Psoas muscle (tissue), 8 donors: ENCODE measurements at places on chromosomes 13 and 19.
A peak's percentile ranks its signal among the peaks of the same experiment; 100 is the strongest.

- no peak for DNase-seq
Measured at GRCh38 chr13:113327766-113328471, 30.9 kb downstream of the LAMP1 start.

DNA sequence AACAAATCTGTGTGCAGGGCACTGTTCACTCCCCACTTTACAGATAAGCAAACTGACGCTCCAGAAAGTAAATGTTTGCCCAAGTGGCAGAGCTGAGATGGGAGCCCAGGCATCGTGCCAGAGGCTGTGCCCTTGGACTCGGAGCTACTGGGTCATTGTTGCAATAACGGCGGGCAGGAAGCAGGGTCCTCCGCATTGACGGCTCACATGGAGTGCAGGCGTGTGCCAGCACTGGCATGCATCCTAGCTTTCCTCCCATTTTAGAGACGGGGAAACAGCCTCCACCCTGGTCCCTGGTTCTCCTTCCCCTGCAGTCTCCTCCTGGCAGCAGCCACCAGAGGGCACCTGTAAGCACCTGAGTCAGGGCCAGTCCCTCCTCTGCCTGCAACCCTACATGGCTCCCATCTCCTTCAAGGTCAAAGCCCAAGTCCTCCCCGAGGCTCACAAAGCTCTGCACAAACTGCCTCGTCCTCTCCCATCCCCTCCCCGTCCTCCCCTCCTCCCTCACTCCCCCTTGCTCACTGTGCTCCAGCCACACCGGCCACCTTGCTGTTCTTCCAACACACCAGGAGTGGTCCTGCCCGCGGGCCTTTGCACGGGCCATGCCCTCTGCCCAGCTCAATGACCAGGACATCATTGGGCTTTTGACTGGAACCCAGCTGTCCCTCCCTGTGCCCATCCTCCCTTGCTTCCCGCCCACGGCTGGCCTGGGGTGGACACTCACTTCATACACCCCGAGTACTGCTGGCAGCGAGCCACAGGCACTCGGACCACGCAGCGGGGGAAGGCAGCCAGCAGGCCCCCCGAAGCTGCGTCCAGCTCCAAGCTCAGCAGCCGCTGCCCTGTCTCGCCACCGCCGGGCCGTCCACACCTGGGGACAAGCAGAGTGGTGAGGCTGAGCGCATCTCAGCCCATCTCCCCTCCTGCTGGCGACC lies 7.7 kb upstream of the LRG1 start:
- DNase-seq, result no peak

DNA sequence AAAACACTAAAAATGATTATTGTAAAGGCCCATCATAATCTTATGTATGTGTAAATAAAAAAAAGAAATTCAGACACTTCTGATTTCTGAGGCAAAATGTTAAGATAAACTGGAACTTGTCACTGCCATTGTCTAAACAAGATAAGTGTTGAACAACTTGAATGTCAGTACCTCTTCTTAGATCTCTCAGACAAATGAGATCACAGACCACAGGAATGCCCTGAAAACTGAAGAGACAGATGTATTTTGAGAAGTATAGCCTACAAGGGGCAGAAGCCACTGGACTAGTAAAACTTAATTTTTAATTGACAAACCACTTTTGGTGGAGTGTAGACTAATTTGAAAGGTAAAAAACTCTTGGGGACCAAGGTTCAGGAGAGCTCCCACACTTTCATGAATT lies 375.5 kb upstream of the SLITRK5 start:
- DNase-seq, result no peak

DNA sequence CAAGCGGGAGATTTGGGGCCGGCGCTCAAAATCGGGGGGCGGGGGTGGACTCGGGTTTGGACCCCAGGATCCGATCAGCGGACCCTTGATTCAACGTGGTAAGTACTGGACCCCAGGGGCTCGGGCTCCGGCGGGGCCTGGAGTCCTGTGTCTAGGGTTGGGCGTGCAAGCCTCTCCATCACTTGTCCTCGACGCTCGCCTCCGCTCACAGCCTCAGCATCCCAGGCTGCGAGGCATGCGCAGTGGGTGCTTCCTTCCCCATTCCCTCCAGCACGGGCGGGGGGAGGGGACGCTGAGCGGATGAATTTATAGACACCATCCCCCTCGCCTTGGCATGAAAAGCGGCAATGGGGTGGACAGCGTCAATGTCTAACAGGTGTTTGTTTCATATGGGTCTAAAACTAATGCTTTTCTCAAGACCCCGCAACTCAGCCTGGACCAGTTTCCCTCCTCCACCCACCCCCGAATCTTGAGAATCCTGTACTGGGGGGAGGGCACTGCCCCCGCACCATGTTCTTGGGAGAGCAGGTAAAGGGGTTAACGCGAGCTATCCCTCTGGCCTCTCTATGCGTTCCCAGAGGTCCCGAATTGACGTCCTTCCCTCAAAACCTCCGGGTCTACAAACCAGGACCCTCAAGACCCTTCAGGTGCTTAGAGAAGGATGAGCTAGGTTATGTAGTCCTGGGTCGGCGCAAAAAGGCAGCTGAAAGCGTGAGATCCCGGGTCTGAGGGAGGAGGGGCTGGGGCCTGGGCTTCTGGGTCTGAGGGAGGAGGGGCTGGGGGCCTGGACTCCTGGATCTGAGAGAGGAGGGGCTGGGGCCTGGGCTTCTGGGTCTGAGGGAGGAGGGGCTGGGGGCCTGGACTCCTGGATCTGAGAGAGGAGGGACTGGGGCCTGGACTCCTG lies 579 bp downstream of the CPT1C start:
- DNase-seq, result peak; percentile 72

DNA sequence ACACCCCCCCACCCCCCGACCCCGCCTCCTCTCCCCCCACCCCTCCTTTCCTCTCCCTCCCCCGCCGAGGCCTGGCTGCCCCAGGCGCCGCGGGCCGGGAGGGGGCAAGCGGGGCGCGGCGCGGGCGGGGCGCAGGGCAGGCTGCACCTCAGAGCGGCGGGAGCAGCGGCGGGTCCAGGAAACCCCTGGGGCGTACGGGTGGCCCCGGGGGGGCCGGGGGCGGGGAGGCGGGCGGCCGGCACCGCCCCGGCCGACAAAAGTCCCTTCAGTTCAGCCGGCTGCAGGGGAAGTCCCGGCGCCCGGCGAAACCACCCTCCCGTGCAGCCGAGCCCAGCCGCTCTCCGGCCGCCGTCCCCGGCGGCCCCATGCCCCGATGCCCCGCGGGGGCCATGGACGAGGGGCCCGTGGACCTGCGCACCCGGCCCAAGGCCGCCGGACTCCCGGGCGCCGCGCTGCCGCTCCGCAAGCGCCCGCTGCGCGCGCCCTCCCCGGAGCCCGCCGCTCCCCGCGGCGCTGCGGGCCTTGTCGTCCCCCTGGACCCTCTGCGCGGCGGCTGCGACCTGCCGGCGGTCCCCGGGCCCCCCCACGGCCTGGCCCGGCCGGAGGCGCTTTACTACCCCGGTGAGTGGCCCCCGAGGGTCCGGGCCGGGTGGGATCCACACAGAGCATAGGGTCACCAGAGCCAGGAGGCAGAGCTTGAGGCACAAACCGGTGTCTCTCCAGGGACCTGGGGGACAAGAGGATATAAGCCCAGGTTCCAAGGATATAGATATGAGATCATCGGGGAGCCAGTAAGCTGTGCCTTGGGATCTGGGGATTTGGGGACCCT lies at the start of gene BCL3:
Gene BCL3, plus strand, starts transcription at position 283 of the 829 bp plus-strand sequence. Its CDS starts 83 bp downstream, at position 366.
- peak; percentile 84 for DNase-seq

DNA sequence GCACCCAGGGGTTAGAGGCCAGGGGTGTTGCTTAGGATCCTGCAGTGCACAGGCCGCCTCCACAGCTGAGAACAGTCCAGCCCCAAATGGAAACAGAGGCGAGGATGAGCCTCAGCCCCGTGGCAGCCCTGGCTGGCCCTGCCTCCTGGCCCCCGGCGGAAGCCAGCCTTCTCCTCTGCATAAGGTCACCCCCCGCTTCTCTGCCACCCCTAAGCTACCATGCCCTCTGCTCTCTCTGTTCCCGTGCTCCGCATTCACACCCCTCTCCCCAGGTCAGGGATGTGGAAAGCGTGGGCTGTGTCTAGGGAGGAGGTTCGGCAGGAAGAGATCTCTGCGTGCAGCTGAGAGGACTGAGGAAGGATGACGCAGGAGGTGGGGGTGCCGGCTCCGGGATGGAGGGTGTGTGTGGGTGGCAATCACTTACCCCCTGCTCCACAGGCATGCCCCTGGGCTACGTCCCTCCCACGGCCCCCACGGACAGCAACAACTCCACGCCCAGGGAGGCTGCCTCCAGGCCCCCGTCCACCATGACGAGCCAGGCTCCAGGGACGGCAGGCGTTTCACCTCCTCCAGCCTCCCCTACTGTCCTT lies 6.0 kb downstream of the SSC5D start:
- DNase-seq, result peak; percentile 78

DNA sequence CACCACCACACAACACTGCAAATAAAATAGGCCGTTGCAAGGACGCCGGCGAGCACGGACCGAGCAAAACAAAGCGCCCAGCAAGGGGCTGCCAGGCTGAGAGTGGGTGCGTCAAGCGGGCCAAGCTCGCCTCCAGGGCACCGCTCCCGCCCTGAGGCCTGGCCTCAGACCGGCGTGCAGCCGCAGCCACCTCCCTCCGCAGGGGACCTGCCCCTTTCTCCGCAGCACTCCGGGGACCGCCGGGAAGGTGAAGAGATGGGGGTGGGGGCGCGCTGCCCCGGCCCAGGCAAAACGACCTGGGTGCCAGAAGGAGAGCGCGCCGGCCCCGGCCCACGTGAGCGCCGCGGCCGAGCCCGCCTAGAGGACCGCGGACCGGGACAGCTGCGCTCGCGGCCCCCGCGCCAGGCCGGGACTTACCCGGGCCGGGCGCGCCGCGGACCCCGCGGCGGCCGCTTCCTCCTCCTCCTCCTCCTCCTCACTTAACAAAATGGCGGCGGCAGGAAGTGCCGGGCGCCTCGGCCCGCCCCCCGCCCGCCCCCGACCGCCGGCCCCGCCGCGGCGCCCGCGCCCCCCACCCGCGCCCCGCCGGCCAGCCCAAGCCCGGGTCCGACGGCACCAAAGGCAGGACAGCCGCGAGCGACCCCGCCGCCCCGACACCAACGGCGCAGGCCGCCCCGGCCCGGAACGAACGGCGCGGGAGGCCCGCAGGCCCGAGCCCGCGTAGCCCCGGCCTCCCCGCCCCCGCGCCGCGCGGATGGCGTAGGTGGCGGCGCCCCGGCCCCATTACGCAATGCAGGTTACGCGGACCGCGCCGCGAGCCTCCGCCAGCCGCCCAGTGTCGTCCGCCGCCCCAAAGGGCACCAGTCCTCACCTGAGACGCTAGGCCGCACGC lies 674 bp downstream of the BRD4 start:
- peak; percentile 73 for DNase-seq

- no peak for DNase-seq
Measured at GRCh38 chr19:29674374-29675119, 9.3 kb downstream of the PLEKHF1 start.

DNA sequence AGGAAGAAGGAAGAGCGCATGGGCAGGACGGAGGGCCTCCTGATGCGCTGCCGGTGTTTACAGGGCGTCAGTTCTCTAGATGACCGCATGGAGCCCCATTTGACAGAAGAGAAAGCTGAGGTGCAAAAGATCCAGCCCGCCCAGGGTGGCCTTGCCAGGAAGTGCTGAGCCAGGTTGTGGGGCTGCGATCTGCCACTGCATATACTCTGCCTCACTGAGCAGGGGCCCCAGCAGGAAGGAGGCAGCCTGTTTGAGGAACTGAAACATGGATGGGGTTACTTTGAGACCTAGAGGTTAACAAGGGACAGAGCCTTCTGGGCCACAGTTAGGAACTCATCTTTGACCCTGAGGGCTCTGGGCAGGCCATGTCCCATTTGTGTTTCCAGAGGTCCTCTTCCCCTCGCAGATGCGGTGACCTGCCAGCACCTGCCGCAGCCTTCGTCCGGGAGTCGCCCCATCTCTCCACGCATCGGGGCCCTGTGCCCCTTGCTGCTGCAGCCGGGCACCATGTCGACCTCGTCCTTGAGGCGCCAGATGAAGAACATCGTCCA lies 3.2 kb downstream of the EPN1 start:
- no peak for DNase-seq

- DNase-seq, result no peak
Measured at GRCh38 chr19:57110592-57111328, 9.0 kb upstream of the USP29 start.

DNA sequence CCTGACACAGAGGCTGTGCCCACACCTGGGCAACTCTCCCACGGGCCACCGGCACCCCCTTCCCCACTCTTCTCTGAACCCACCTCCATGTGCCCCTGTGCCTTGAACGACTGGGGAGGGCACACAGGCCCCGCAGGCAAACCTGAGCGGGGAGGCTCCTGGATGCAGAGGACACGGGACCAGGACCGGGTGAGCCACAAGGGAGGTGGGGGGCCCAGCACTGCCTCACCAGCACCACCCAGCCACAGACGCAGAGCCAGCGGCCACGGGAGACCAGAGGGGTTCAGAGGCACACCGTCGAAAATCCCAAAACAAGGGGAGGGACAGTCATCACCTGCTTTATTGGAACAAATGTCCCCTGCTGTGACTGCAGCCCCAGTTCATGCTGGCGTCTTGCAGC lies 49.4 kb downstream of the STK24 start:
- no peak for DNase-seq

DNA sequence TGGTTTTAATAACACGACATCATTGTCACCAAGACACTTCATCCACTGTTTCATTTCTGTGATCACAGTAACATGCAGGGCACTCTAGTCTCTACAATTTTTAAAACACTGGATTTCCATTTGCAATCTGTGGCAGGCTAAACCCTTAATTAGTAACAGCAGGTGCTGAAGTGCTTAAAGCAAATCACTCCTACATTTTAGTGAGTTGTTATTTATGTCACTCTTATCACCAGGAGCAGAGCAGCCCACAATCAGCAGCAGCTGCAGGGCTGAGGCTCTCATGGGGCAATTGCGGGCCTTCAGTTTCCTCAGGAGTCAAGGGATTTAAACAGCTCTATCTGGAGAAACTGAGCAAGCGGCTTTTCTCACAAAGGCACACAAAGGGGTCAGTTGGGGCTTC lies 1.6 kb downstream of the SOHLH2 start:
- no peak for DNase-seq

DNA sequence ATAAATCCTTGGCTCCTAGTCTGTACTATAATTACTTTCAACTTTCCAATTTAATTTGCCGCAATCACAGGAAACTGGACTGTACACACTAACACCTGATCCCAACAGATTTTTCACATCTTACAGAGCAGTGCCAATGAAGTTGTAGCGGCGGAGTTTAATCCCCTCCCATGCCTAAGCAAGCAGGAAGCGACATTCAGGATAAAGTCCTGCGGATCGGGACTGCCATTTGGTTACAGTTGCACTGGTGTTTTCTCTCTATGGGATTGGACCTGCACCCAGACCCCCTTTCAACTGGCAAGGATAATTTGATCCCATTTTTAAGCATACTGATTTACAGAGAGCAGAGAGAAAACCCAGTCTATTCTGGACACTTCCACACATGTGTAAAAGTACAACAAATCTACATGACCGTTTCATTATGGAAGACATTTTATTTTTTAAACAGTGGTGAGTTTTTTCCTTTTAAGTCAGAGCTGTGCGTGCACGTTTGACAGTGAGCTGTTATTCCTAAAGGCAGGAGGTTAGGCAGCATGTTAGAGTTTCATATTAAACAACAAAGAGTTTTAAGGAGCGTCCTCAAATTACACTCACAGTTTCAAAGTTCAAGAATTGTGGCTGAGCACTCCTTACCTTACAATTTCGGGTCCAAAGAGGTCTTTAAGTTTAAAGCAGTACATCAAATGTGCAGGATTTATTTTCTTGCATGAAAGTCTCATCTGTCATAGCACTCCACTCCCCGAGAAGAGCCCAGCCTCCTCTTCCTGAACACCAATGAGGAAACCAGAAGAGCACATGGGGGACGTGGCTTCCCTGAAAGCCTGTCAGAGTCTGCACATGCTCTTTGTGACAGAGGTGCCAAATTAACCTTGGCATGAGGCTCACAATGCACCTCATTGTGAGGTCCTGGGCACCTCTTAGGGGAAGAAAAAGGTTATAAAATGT lies 141.6 kb upstream of the RFC3 start:
- peak; percentile 37 for DNase-seq

GRCh38 chr19:56312342-56312741 lies 2.3 kb downstream of the ZSCAN5A start:
- no peak for DNase-seq
